Fibroblast of upper back skin (primary cell): ENCODE measurements at places on chromosomes 11 and 22.

- DNase-seq = peak; percentile 96
Measured at GRCh38 chr11:75558939-75559843, 2.9 kb upstream of the SERPINH1 start.

DNA sequence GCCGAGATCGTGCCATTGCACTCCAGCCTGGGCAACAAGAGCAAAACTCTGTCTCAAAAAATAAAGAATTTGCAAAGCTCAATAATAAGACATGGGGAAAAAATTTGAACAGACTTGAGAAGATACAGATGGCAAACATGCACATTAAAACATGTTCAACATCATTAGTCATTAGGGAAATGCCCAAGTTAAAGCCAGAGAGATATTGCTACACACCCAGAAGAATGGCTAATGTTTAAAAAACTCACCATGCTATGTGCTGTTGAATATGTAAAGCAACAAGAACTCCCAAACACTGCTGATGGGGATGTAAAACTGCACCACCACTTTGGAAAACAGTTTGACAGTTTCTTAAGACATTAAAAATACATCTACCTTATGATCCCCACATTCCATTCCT is 12.6 kb downstream of the LRRC75B start:
- DNase-seq = peak; percentile 71

GRCh38 chr11:65627202-65627601 is 10.7 kb upstream of the SIPA1 start:
- DNase-seq = no peak

DNA sequence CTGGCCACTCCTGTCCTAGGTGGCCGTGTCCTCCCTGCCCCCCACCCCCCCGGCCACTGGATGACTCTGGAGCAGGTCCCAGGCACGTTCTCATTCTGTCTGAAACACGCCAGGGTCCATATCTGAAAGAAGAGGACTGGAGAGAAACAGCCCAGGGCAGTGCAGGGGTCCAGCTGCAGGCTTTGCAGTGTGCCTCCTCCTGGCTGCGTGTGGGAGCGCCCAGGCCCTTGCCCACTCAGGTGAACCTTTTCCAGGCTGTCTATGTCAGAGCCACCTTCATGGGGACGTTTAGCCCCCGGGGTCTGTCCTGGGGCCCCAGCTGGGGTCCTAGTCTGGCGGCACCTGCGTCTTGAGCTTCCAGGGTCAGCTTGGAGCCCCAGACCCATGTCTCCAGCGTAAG is 15.6 kb downstream of the GRAMD4 start:
- DNase-seq = no peak

DNA sequence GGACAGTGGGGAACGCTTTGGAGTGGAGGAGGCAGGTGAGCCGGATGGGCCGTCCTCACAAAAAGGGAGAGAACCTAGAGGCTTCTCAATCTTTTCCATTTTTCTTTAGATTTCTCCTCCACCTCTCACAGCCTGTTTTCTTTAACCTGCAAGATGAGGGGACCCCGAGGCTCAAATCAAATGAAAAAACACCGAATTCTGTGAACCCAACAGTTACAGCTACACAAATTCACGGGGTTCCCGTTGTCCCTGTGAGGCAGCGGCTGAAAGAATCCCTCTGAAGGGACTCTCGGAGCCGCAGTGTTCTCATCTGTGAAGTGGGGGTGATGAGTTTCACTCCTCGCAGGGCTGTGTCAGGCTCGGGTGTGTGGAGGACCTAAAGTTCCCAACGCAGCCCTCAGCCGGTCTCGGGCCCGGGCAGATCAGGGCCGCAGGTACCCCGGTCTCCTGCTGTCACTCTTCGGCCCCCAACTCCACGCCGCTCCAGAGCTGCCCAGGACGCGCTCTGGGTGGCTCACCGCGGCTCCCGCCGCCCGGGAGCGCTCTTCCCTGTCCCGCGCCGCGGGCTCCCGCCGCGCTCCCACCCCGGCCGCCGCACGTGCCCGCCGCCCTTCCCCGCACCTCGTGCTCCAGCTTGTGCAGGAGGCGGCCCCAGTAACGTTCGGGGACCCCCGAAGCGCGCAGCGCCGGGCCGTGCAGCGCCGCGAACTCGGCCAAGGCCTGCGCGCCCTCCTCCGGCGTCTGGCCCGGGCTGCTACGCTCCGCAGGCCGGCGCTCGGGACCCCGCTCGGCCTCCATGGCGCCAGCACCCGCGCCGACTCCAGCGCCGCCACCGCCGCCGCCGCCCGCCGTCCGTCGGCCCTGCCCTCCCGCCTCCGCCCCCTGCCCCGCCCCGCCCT is at the start of gene TTLL12:
TTLL12 (minus strand) TSS at position 863 of the 899 bp plus-strand sequence; CDS start at position 798, 65 bp downstream.
- peak; percentile 48 for DNase-seq

DNA sequence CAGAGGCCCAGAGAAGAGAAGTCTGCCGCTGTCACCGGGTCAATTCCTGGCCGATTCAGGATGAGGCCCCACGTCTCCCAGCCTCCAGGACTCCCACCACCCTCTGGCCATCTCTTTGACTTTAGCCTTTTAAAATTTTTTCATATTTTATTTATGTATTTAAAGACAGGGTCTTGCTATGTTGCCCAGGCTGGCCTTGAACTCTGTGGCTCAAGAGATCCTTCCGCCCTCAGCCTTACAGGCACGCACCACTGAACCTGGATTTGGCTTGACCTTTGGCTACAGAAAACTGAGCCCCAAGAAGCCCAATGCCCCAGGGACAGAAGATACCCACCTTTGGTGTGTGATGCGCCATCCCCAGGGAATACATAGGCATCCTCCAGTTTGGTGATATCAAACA is 3.9 kb downstream of the POLR3H start:
- DNase-seq = no peak

DNA sequence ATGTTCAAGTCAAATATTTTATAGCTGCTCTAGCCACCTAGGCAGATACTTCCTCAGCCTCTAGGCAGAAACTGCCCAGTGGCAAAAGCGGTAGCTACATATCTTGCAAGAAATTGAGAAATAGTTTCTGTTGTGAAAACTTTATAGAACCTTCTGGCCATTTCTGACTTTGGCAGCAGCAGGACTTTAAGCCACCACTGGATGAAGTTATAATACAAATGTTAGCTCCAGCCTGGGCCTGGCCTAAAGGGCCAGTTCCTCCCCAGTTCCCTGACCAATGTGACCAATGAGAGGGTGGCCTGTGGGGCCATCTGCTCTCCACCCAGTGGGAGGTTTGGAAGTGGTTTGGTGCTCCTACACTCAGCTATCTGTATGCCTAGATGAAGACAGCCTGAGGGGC is 254.0 kb upstream of the NARS2 start:
- no peak for DNase-seq

DNA sequence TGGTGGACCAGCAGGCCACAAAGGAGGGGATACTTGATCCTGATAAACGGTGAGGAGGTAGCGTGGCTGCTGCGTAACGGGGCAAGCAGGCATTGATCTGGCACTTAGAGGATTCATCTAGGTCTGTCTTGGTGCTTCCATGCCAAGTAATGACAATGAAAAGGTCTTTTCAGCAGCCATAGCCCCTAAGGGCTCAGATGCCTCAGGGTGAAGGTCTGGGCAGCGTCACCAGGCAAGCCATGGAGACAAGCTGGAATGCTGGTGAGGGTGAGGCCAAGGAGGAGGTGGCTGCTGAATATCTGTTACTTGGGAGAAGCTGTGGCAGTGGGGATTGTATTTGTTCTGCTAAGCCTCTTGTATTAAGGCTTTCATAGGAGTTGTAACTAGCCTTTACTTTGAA is 4.8 kb upstream of the CHKB start:
- DNase-seq = no peak

DNA sequence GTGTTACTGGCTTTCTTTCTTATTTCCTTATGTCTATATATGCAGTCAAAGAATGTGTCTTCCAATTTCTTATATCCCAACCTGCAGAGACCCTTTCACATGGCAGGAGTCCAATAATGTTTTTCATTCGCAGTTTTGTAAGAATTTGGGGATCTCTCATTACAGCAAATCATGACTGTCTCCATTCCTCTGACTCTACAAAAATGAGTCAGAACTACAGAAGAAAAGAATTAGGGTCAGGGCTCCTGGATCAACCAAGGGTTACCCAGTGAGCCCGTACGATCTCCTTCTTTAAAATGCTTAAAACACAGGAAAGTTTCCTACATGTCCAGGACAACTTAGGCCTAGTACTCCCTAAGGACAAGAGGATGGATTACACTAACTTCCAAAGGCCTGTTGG is 42.2 kb downstream of the RPUSD4 start:
- no peak for DNase-seq

DNA sequence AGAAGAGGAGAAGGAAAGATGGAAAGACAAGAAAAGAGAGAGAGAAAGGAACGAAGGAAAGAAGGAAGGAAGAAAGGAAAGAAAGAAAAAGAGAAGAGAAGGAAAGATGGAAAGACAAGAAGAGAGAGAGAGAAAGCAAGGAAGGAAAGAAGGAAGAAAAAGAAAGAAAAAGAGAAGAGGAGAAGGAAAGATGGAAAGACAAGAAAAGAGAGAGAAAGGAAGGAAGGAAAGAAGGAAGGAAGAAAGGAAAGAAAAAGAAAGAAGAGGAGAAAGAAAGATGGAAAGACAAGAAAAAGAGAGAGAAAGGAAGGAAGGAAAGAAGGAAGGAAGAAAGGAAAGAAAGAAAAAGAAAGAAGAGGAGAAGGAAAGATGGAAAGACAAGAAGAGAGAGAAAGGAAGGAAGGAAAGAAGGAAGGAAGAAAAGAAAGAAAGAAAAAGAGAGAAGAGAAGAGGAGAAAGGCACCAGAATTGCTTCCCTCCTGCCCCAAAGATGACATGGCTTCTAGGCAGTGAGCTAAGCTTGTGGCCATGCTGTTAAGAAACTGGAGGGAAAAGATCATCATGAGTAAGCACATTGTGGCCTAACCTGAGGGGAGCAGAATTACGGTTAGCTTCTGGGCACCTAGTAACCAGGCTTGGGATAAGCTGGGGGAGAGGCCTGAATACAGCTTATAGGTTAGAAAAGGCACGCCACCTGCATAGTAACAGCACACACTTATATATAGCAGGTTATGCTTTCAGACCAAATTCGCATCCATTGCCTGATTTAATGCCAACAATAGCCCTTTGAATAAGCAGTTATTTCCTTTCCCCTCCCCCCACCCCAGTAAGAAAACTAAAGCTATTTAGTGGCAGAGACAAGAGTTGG is 2.3 kb upstream of the ST3GAL4 start:
- peak; percentile 65 for DNase-seq

DNA sequence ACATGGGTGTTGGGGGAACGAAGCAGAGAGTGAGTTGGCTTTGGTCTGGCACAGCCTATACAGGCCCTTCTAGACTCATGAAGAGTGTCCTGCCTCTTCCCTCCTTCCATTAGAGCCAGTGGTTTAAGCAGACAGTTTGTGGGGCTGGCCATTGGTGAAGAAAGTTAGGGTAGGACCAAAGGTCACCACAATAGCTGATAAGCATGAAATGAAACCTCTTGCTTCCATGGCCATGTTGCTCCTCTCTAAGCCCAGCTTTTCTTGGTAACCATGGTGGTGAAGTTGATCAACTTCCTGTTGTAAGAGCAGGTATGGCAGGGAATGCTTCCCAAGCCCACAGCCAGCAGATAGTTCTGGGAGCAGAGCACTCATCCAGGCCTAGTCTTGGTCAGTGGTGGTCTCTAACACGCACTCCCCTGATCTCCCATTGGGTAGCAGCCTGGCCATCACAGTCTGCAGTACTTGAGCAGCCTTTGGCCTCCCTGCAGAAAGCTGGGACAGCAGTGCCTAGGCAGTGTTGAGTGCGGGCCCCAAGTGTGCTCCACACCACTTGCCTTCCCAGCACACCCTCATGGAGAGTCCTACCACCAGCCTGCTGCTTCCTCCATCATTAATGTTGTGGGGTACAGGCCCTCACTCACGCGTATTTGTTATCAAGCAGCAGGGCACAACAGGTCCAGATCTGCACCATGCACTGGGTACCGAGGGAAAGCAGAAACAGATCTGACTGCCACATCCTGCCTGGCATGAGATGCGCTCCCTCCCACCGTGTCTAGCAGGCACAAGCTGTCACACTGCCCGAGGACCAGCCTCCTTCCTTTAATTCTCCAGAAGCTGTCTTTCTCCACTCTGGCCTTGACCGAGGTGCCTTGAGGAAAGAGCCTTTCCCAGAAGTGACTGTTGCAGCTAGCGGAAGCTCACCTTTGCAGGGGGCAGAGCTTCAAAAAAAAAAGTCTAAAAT is 65.8 kb upstream of the SUSD2 start:
- no peak for DNase-seq

- DNase-seq = no peak
Measured at GRCh38 chr11:79414041-79414440, 26.8 kb downstream of the TENM4 start.

- DNase-seq = peak; percentile 76
Measured at GRCh38 chr22:30183861-30184278, 62.7 kb downstream of the LIF start.

GRCh38 chr22:32801537-32802236 is at the start of gene TIMP3:
Gene TIMP3 (plus strand): TSS chr22:32801705. CDS start chr22:32802002, 297 bp downstream.
- peak; percentile 88 for DNase-seq

- DNase-seq = no peak
Measured at GRCh38 chr22:49262167-49262566, 565.5 kb downstream of the BRD1 start.

GRCh38 chr11:36009473-36009872 is 65.6 kb downstream of the LDLRAD3 start:
- peak; percentile 77 for DNase-seq

DNA sequence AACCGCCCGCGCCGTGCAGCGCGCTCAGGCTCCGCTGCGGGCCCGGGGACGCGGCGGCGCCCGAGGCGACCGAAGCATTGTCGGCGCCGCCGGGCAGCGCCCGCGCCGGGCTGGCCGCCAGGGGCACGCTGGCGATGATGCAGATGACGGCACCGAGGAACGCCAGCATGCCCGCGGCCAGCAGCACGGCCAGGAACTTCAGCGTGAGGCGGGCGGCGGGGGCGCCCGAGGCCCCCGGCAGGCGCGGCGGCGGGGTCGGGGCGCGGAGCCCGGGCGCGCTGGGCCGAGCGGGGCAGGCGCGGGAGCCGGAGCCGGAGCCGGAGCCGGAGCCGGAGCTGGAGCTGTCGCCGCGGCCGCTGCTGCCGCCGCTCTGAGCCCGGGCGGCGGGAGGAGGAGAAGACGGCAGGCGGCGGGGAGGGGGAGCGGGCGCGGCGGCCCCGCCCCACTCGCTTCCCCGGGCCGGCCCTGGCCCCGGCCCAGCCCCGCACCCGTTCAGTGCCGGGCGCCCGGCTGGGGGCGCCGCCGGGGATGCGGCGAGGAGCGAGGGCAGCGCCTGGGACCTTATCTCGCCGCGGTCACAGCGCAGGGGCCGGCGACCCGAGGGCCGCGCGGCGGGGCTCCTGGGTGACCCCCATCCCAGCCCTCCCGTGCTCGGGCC is at the start of gene NPTXR:
NPTXR (minus strand) TSS at position 372 of the 658 bp plus-strand sequence.
- DNase-seq = peak; percentile 18

- DNase-seq = no peak
Measured at GRCh38 chr11:63613517-63614135, 607 bp downstream of the PLAAT3 start.

DNA sequence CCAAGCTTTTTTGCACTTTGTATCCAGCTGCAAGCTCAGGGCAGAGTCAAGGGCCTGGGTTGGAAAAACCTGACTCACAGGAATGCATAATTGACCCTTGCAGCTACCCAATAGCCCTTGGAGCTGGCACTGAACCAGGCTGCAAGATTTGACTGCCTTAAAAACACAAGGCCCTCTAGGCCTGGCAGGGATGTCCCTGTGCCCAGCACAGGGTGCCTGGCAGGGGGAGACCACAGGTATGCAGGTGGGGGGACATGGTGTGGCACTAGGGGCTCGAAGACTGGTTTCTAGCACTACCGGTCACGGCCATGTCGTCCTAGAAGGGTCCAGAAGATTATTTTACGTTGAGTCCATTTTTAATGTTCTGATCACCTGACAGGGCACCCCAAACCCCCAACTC is 30.2 kb downstream of the SBF1 start:
- peak; percentile 56 for DNase-seq

- DNase-seq = no peak
Measured at GRCh38 chr11:125505492-125506080, 9.5 kb upstream of the FEZ1 start.
